ENCODE measurements at places on chromosomes 16 and 17.

GRCh38 chr17:71458322-71458721 lies 662.5 kb upstream of the SOX9 start:
- DNase-seq: no peak

- no peak for DNase-seq
Observed at GRCh38 chr17:28369684-28370034, 448 bp downstream of the VTN start.

DNA sequence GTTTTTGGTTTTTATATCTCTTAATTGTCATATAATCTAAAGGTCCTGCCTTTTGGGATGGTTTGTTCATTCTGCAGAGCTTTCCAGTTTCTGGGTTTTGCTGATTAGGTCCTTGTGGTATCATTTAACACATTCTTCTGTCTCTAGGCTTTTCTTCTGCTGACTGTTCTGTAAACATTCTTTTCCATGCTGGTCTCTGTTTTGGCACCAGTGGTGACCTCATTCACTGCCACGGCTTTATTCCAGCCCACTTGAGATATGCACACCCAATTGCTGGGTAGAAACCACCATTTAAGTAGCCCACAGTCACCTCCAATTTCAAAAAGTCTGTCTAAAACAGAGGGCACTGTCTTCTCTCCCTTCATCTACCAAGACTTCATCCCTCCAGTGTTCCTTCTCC lies 31.1 kb upstream of the COX10 start:
- DNase-seq: no peak

GRCh38 chr17:76166906-76167305 lies 25.9 kb upstream of the FOXJ1 start:
- DNase-seq: no peak

DNA sequence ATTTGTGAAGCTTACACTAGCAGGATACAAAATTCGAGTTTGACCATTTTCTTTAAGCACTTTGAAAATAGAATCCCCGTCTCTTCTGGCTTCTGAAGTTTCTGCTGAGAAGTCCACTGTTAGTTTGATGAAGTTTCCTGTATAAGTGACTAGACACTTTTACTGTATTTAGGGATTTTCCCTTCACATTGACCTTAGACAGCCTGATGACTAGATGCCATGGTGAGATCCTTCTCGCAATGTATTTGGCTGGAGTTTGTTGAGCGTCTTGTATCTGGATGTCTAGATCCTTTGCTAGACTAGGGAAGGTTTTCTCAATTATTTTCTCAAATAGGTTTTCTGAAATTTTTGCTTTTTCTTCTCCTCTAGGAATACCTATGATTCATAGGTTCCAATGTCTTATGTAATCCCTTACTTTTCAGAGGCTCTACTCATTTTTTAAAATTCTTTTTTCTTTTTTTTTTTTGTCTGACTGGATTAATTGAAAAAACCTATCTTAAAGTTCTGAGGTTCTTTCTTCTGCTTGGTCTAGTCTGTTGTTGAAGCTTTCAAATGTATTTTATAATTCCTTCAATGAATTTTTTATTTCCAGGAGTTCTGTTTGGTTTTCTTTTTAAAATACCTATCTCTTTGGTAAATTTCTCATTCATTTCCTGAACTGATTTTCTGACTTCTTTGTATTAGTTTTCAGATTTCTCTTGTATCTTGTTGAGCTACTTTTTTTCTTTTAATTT lies 63.7 kb upstream of the ABCC11 start:
- no peak for DNase-seq

GRCh38 chr17:4498461-4499397 lies at the start of gene SPNS2:
SPNS2 (plus strand) TSS chr17:4498881; CDS start chr17:4499048, 167 bp downstream.
- DNase-seq: peak; percentile 99

DNA sequence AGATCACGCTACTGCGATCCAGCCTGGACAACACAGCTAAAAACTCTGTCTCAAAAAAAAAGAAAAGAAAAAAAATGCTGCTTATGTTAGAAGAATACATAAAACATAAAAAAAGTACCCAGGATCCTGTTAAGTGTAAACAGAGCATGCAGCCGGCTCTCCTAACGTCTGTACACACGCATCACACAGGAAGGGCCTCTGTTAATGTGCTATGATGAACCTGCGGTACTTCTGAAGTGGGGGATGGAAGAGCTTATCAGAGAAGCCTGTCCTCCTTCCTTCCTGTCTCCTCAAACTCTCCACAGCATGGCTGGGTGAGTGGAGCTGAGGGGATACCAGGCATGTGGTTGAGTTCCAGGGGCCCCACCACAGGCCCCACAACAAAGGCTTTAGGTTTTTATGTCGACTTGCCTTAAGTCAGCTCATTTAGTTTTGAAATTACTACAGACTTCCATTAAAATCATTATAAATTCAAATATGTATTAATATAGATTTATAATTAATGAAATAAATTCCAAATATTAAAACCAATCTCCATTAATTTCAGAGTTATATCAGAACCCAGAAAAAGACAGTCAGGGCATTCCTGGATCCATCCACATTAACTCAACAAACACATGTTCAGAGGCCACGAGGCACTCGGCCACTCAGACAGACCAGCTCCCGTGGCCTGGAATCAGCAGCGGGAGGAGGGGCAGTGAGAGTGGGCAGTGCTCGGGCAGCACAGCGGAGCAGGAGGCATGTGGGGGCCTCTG lies 11.7 kb downstream of the CCDC57 start:
- DNase-seq: no peak

DNA sequence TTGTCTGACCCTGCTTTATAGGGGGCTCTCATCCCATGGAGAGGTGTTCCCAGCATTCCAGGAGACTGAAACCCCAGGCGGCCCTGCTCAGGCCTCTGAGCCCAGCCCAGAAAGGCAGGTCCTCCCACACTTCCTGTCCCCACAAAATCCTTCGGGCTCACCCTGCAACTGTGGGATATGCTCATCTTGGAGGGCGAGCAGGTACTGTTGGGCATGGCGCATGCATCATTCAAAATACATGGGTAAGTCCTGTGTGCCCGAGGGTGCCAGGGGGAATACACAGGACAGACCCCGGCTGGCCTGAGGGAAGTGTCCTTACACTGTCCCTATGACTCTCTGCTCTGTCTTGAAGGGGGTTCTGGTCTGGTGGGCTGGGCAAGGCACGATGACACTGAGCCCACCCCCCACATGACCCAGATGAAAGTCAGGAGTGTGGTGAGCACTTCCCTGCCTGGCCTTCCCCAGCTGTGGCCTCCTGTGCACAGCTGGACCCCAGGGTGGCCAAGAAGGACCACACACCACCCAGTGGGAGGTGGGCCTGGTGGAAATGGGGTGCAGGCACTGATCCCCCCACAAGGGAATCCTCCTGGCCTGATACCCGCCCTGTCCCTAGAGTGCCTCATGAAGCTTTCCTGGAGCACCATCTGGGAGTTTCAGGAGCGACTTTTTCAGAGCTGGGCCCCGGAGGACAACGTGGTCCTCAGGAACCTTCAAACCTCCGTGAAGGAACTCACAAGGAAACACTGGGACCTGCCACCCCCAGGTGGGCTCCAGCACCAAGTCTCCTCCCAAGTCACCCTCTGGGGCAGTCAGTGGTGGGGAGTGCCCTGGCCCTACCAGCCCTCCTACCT lies 46.7 kb downstream of the USP22 start:
- DNase-seq: no peak

Data from H7 (cell line).